ENCODE measurements at places on chromosomes 6 and 20. TPM values are rescaled to one million over a fixed set of nuclear protein-coding genes. Genes with fewer than 3 reads are reported as not detected.

GRCh38 chr6:315921-316752 is 23.9 kb downstream of the DUSP22 start:
- DNase-seq = no peak

- no peak for DNase-seq
Observed at GRCh38 chr6:47715782-47716181, 17.4 kb downstream of the ADGRF4 start.

The PERP gene
- 20.9 TPM for polyA plus RNA-seq

DNA sequence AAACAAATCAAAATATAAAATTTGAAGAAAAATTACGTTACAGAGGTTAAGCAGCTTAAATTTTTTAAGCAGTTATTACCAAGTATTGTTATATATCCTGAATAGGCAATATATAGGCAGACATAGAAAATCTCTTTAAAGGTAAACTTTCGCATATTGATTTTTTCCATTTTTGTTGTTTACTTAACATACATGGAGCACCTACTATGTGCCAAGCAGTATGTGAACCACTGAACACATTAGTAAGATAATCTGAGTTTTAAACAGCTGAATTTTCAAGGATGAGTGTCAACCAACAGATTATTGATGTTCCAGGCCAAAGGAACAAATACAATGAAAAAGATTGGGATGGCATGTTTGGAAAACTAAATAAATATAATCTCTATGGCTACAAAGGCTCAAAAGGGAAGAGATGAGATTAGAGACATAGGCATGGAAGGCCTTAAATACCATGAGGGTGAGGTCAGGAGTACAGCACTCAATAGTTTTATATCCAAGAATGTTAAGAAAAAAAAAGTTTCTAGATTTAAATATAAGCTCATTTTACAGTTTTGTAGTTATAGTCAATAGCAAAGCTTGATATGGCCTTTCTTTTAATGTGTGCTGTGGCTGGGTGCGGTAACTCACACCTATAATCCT is 277.5 kb downstream of the PTPRK start:
- no peak for DNase-seq

The OR2B2 gene
- not detected for polyA plus RNA-seq

DNA sequence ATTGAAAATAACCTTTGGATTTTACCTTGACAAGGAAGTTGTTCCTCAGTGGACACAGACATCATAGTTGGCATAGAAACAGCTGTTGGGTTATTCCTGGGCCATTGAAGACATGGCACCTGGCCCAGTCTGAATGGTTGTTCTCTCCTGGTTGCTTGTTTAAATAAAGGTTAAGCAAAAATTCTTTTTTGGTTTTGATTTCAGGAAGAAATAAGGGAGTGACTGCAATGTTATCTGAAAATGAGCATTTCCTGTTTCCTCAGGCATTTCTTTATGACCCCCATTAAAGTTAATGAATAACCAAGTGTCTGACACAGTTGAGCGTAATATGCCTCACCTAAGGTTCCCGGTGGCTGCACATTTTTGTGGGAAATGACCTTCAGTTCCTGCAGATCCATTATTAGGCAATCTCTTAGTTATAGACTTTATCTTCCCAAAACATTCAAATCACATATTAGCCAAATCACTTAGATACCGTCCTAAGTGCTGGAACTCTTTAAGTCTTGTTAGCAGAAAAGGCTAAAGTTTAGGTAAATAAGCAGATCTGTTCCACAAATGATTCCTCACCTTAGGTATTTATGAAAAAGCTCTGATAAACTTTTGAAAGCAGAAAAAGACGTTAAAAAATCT is 648.7 kb upstream of the FLRT3 start:
- peak; percentile 36 for DNase-seq

GRCh38 chr20:58744836-58745235 is 52.2 kb downstream of the NPEPL1 start:
- DNase-seq = no peak

GRCh38 chr20:19855416-19855815 is 97.4 kb downstream of the RIN2 start:
- DNase-seq = no peak

The RGL2 gene
- 103 TPM for polyA plus RNA-seq

DNA sequence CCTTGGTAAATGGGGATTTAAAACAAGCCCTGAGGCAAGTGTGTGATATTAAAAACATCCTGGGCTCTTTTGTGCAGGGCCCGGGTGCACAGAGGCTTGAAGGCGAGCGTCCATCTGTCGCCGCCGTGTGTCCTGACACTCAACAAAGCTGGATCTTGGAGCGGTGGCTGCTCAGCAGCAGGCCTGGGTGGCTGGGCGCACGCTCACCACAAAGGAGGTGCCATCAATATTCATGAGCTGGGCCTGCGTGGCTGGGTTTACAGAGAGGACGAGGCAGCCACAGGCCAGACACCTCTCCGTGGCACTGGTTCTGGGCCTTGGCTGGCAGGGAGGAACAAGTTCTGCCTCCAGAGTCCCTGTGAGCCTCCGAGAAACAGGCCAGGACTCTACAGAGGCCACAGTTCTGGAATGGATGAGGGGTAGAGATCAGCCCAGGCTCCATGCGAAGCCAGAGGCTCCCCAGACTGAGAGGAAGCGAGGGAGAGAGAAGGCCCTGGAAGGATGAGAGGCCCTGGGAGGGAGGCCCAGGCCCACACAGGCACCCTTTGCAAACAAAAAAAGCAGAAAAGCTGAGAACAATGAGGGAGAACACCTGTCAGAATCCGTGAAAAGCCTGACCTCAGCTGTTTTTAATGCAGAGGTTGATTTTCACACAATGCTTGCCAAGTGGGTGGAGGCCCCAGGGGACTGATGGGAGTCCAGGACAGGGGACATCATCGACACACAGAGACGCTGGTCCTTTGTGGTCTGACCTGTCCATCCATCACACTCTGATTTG is 21.9 kb downstream of the BHLHE23 start:
- DNase-seq = no peak

DNA sequence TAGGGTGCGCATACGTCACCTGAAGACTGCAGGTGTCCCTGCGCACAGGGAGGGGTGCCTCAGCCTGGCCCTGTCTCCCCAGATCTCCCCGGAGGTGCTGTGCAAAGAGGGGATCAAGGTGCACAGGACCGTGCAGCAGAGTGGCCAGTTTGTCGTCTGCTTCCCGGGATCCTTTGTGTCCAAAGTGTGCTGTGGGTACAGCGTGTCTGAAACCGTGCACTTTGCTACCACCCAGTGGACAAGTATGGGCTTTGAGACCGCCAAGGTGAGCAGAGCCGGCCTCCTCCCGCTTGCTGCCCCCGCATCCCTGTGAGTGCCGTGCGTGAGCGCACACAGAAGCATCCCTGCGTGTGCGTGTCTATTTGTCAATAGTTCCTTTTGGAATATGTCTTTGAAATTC is 150.7 kb downstream of the DTNBP1 start:
- no peak for DNase-seq

The C20orf141 gene
- polyA plus RNA-seq = not detected

The SH3BGRL2 gene
- polyA plus RNA-seq = 28.1 TPM

- no peak for DNase-seq
Observed at GRCh38 chr20:40957265-40957760, 71.3 kb upstream of the TOP1 start.

DNA sequence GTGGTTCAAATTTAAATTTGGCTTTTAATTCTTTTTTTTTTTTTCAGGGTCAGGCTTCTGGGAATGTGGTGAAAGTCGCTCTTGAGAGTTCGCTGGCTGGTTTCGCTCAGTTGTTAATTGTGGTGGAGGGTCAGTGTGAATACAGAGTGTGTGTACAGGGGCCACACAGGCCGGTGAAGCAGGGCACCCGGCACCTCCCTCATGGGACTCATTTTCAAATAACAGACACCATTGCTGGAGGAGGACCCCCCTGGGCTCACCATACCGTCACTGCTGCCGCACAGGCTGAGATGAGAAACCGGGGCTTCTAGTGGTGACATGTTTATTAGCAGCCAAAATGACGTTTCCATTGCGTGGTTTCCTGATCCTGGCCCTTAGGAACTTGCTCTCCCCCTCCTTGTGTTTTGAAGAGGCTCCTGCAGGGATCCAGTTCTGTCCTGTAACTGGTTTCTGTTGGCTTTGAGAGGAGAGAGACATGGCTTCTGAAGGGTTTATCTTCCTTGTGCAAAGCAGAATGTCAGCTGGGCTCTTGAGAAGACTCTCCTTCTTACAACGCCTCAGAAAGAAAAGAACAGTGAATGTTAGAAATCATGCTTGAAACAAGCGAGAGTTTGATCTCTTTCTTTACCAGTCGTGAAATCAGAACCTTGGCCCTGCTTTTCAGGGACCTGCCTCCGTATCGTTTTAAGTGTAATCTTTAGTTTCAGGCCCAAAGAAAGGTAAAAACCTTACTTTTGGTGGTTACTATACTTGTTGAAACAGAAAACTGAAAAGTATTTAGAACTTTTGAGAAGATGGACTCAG is 37.8 kb downstream of the DUSP22 start:
- peak; percentile 48 for DNase-seq

DNA sequence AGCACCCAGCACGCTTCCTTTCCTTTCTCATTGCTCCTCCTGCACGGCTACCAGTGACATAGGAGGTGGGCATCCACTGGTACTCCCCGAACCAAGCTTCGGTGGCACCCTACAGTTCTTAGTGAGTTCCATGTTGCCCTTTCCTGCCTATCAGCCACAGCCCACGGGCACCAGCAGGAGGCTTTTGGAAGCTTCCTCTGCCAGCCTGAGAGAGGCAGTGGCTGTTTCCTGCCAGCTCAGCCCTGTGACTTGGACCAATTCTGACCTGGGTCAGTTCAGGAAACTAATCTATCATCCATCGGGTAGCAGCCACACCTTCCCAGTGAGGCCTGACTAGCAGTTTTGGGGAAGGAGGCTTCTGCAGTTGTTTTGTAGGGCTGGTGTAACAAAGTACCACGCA is 176.4 kb upstream of the UST start:
- DNase-seq = no peak

The TMEM30A gene
- polyA plus RNA-seq = 146 TPM

- no peak for DNase-seq
Observed at GRCh38 chr20:5947276-5947675, 3.1 kb downstream of the TRMT6 start.

The GRM1 gene
- polyA plus RNA-seq = 0.14 TPM

DNA sequence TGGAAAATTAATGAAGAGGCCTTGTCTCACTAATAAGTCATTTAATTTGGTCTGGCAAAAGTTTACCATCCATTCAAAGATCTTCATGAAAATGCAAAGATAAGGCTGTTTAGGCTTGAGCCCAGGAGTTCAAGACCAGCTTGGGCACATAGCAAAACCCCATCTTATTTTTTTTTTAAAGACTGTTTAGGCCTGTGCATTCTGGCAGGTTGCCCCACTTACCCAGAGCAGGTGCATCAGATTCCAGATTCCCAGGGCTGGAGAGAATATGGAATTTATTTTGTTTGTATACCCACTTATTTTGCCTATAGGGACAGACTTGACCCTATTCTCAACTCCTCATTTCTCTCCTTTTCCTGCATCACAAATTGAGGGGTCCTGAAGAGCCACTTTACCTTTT is 5.7 kb downstream of the FOXO3 start:
- no peak for DNase-seq

The TSHZ2 gene
- polyA plus RNA-seq = 12.8 TPM

DNA sequence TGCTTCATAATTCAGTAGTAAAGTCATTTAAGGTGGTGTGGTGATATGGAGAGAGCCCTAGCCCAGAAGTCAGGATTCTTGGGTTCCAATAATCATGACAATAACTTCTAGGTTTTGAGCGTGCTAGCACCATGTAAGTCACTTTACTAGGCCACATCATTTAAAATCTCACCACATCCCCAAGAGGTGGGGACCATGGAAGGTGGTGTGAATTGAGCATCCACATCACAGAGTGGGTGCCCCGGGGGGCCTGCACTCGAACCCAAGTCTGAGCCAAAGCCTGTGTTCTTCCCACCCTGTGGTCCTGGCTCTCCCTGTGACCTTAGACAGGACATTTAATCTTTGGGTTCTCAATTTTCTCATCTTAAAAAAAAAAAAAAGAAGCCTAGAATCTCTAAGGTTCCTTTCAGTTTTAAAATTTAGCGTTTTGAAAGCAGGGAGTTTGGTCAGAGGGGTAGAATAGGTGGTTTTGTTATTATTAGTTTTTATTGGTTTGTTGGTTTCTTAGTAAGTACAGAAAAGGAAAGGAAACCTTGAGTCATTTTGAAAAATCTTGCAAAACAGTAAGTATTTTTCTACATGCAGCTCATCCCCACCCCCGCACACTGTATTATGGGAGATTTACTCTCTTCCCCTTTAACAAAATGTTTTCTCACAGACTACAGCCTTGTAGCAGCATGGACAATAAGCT is 26.4 kb downstream of the ARMC2 start:
- no peak for DNase-seq

GRCh38 chr6:165458134-165458533 is 148.7 kb upstream of the C6orf118 start:
- DNase-seq = no peak

The NSFL1C gene
- polyA plus RNA-seq = 103 TPM

The RSPO3 gene
- 30.8 TPM for polyA plus RNA-seq

DNA sequence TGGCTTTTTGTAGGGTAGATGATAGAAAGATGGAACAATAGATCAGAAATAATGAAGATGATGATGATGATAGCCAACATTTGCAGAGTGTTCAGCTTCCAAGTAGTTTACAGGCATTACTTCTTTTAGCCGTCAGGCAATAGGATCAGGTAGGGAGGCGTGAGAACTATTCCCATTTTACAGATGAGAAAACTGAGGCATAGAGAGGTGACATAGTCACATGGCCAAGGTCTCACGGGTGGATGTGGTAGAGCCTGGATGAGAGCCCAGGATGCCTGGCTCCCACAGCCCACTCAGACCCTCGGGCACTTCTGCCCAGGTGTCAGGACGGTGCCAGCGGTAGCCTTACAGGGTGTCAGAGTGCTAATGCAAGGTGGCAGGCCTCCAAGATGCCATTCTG is 26.0 kb upstream of the TM9SF4 start:
- no peak for DNase-seq

- no peak for DNase-seq
Observed at GRCh38 chr20:46396052-46396740, 10.2 kb downstream of the ELMO2 start.

The MICA gene
- polyA plus RNA-seq = 7.3 TPM

GRCh38 chr6:18215436-18215835 is 48.9 kb downstream of the DEK start:
- DNase-seq = no peak

The SERPINB6 gene
- polyA plus RNA-seq = 82.8 TPM

The MCHR2 gene
- polyA plus RNA-seq = not detected

DNA sequence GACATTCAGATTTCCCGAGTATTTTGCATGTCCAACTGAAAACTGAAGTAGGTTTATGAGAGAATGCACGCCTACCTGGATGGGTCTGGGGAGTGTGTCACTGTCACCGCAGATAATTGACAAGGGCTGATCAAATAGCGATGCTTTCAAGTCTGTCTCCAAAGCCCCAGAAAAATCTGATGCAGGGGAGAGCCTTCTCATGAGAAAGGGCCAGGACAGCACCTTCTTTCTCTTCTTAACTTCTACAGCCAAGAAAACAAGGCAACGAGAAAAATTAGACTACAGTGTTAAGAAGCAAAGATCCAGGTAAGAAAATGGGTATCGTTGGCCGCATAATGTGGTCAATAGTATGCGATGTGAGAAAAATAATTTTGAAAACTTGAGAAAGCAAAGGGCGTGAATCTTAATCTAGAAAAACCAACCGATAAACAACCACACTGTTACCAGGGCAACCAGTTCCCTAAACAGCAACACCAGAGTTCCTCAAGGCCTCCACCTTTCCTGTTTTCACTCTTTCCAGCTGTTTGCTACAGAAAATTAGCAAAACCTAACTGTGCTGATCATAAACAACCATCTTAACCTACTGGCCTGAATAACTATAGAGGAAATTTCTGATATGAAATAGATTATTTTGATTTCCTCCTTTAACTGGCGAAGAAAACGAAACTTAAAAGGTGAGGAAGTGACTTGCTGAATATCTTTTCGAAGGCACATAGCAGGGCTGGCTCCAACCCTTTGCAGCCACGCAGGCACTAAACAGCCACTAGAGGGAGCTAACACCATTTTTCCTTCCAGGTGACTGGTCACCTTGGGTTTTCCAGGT is 2.6 kb downstream of the TAGAP start:
- DNase-seq = peak; percentile 70
